ENCODE measurements at places on chromosomes 4 and X.

- no peak for DNase-seq
These were observed 15.0 kb upstream of the GSPT2 start for GRCh38 chrX:51728202-51728601.

GRCh38 chr4:109275066-109275745 lies 27.3 kb downstream of the COL25A1 start:
- DNase-seq: no peak

DNA sequence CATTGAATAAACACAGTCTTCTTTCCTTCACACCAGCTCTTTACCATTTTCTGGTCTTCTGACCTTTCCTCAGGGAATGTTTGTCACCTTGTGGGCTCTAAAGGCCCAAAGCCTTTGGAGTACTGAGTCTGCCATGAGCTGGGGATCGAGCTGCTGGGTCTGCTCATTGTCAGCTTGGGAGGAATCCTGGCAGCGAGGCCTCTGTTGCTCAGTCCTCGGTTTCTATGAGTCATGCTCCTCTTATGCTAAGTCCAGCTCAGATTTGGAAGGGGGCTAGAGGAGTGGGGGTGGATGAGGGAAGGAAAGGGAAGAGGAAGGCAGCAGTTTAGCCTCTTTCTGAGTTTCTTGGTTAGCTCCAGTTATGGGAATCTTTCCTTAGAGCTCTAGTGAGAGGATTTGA lies 31.1 kb downstream of the NHSL2 start:
- no peak for DNase-seq

GRCh38 chrX:15646543-15646942 lies 18.1 kb downstream of the CLTRN start:
- DNase-seq: no peak

- no peak for DNase-seq
These were observed 40.1 kb downstream of the APLN start for GRCh38 chrX:129614481-129615255.

- DNase-seq: no peak
These were observed 97.3 kb upstream of the GRIA3 start for GRCh38 chrX:123086768-123087167.

DNA sequence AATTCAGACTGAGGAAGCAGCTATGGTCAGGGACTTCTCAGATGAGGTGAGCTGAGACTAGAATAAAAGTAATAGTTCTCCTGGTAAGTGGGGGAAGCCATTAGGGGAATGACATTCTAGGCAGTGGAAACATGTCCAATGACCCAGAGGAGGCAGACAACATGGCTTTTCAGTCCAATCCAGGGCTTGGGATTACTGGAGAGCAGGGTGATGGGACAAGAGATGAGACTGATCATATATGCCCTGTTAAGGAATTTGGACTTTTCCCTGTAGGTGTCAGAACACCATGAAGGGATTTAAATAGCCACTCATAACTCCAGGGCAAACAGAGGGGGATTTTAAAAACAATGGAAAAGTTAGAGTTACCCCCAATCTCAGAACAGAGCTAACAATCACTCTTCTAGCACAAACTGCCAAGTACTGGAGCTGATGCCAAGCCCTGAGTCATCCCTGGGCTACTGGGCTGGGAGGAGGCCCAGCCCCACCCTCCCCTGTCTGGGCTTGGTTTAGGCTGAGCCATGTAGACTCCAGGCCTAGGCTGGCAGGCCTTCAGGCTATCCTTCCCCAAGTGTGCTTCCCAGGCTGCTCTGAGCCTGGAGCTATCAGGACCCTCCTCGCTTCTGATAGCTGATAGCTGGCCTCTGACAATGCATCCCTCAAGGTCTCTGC lies 22.7 kb upstream of the MSN start:
- no peak for DNase-seq

GRCh38 chr4:183828125-183828524 lies 77.0 kb upstream of the STOX2 start:
- no peak for DNase-seq

- no peak for DNase-seq
These were observed 80.1 kb downstream of the RAP1GDS1 start for GRCh38 chr4:98341309-98341708.

GRCh38 chrX:9312922-9313867 lies 151.7 kb upstream of the TBL1X start:
- DNase-seq: peak; percentile 75

DNA sequence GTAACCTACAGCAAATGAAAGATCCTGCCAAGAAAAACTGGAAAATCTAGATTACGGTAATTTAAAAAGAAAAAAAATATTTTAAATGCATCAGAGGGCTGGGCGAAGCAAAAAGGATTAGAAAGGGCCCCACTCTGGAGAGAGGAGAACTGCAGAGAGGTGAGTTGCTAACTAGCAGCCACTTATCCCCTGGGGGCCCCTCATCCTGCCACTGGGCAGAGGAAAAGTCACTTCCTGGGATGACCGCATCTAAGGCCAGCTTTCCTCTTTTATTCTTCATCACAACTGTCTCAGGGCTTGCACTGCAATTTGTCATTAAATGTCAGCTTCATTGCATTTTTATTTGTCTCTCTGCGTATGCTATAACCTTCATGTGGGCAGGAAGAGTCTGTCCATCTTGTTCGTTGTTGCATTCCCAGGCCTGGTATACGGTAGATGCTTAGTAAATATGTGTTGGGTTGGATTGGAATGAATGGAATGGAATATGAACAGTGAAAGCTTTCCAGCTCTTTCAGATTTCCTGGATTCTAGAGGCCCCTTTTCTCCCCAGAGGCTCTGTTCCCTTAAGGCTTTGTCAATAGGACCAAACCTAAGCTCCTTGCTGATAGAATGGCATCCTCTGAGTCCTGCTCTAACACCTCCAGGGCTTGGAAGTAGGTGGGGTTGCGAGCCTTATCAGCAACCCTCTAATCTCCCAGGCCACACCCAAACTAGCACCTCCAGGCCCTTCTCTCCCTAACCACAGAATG lies 58.9 kb downstream of the TLR10 start:
- no peak for DNase-seq

DNA sequence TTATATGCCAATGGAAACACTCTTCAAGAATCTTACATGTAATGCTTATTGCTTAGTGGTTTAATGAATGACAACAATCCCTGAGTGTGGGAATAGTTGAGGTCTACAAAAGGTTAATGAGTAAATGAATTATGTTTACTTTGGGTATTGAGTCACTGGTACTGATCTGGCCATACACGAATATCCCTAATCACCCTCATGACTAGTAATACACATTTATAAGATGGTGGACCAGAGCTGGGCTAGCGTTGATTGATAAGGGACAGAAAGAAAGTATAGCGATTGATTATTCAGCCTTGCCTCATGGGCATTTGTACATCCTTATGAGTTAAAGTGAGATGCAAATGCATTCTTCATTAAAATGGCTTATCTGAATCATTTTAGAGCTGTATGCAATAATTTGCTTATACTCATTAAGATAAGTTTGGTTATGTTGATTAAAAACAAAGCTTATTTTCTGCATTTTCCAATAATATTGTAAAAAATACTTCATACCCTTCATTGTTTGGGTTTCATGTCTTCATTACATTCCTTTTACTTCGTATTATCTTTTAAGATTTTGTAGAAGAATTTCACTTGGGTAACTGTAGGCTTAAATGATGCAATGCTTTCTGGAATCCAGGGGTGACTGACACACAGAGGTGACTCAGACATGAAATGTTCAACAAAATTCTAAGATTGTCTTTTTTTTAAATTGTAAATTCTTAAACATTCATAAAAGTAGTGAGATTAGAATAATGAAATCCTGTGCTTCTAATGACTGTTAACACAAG lies 47.4 kb downstream of the FGF2 start:
- DNase-seq: no peak

DNA sequence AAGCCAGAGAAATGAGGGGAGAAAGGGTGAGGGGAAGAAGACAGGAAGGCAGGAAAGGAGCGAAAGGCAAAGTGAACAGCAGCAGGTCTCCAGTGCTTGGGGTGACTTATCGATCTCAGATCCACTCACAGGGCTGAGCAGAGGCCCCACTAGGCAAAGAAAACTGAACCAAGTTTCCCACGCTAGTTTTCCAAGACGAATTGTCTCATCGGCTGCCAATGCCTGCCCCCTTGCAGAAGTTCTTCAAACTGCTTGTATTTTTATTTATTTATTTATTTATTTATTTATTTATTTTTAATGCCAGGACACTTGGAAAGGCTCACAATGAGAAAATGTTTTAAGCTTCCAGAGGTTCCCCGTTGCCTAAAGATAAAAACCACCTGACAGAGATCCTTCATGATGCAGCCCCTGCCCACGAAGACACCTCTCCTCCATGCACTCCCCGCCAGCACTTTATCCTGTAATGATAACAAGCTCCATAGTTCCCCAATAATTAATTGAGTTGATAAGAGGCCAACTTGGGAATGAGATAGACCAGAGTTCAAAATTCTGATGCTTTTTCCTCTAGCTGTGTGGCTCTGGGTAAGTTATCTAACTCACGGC lies 43.2 kb downstream of the QDPR start:
- DNase-seq: no peak

DNA sequence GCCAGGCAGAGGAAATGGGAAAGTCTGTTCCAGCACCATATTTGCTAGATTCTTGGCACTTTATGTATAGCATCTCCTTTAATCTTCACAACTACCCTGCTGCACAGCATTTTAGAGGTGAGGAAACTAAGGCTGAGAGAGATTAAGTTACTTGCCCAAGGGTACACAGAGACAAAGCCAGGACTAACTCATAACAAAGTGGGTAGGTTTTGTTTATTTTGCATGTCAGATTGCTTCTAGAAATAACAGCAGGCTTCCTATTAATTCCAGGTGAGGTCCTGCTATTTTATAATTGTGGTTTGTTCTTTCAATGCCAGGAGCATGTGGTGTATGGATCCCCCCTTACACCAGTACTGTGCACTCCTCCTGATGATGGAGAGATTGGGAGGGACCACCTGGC lies 15.0 kb downstream of the TCEANC start:
- DNase-seq: no peak

Measured in activated gamma-delta T cell treated with Interleukin-2 at 50 U/mL for 16 hours (primary cell).